ENCODE measurements at places on chromosomes 16 and 17.
A peak's percentile ranks its signal among the peaks of the same experiment; 100 is the strongest.

GRCh38 chr16:6704306-6704930 lies 628.2 kb upstream of the RBFOX1 start:
- DNase-seq = peak; percentile 2

DNA sequence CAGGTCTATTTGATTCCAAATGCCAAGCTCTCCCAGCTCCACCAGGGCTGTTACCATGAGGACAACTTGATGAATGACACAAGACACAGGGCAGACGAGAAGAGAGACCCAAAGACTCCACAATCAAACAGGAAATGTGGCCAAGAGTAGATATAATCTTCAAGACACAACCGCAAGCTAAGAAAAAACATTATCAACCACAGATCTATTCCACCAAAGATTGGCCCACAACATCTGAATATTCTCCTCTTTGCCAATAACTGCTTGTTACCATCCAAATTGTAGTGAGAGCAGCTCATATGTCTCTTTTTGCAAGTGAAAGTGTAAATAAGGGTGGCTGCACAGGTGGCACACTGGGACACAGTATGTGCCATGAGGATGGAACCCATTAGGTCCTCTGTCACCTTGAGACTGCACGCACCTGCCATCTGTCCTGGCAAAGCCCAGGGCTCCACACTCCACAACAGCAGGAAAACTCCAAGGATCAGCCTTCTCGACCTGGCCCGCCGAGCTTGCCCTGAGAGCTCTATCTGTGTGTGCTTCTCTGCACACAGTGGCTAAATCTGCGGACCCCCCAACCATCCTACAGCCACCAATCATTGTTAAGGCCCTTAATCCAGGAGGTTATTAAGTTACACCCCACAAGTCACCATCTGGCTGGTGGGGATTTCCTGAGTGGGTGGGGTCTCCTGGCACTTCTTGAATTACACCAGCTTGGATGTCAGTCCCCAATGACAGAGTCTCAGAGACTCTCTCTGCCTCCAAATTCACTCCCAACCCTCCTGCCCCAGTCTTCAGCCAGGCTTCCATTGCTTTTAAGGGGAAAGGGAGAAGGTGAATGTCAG lies 50.5 kb downstream of the DYNLRB2 start:
- DNase-seq = no peak

DNA sequence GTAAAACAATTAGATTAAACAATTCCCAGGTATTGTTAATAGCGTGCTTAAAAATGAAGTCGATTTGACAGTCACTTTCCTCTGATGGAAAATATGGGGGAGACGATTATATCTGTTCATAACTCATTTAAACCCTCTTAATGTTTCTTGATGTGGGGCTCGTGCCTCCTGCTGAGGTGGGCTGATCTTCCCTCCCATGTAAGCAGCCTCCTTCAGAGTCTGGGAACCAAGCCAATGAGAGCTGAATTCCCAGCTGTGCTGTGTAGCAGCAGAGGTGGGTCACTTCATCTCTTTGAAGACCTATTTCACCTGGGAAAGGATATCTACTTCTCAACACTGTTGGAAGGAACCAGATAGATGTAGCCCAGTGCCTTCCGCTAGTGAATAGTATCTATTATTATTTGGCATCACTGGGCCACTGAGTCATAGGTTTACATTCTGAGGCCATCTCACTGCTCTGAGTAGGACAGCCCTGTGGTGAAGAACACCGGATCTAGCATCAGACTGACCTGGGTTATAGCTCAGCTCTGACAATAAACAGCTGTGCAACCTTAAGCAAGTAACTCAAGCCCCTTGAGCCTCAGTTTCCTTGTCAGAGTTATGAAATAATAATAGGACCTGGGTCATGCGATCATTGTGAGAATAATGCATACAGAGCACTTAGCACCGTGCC lies 85.3 kb upstream of the C16orf82 start:
- no peak for DNase-seq

- no peak for DNase-seq
These were observed 18.8 kb downstream of the DHX38 start for GRCh38 chr16:72112452-72112792.

- DNase-seq = no peak
These were observed 2.5 kb downstream of the RANBP10 start for GRCh38 chr16:67803894-67804293.

- peak; percentile 26 for DNase-seq
These were observed 952 bp downstream of the BMERB1 start for GRCh38 chr16:15435216-15435864.

GRCh38 chr16:87582216-87582965 lies 19.9 kb upstream of the JPH3 start:
- DNase-seq = no peak

GRCh38 chr16:21568502-21569189 lies 30.7 kb upstream of the METTL9 start:
- no peak for DNase-seq

GRCh38 chr16:67447508-67448076 lies 16.7 kb downstream of the HSD11B2 start:
- DNase-seq = no peak

DNA sequence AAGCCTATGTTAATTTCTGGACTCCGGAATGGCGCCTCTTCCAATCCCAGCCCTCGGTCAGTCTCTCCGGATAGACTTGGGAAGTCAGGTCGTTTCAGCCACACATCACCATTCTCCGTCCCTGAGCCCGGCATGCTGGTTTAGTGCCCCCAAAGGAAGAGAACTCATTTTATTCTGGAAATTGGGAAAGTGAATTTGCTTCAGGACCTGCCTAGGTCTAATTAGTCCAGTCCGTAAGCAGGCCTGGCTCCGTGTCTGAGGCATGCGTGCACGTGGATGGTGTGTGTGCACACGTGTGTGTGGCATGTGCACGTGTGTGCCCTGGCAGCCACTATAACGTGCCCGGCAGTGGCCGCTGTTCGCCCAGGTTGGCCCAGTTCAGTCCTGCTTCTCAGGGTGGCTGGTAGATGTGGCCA lies 77.4 kb downstream of the RPA1 start:
- DNase-seq = no peak

- DNase-seq = peak; percentile 16
These were observed at the start of gene CCDC92B for GRCh38 chr17:2749058-2749783. CCDC92B (minus strand) TSS chr17:2749652; CDS start chr17:2735145, 14,507 bp downstream.

DNA sequence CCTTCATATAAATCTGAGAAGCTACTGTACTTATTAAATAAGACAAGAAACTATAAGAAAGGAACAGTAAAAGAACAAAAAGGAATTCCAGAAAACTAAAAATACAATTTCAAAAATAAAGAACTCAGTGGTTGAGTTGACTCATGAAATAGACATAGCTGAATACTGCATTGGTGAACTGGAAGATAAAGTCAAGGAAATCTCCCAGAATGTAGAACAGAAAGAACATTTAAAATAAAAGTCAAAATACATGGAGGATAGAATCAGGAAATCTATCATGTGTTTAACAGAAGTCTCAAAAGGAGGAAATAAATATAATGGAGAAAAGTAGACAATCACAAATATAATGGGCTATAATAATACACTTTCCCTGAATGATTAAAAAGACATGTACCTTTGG lies 136.4 kb upstream of the PMFBP1 start:
- DNase-seq = no peak

DNA sequence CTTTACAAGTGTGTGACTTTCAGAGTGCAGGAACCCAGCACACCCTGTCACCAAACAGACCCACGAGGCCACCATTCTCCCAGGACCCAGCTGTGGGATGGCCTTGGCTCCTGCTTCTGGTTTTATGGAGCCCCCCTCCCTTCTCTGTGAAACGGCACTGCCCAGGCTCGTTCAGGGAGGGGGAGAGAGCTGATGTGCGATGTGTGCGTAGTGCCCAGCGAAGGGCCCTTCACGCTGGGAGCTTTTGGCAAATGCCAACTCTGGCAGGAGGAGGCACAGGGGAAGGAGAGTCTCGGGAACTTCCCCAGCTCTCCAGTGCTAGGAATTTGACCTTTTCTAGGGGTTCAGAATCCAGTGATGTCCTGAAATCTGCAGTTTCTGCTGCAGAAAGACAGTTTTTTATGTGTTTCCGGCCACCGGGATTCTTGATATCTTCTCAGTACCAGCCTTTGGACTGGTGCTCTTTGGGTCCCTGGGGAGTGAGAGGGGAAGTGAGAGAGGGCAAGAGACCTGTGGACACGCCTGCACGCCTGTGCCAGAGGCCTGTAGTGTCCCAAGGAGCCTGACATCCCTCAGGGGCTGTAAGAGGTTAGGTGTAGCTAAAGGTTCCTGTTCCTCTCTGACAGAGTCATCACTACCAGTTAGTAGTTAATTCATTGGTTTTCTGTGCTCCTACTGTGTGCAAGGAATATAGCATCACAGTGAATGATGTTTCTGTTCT lies 45.1 kb downstream of the CMIP start:
- DNase-seq = no peak

DNA sequence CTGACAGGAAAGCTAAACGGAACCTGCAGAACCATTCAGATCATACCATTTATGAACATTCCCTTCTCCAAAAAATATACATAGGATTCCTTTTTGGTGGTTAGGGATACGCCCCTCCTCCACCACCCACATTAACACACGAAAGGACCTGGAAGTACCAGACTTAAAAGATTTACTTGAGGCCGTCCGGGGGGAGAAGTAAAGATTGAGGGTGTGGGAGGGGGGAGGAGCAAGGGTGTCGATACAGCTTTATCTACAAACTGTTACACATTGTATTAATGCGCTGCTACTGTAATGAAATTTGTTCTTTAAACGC lies 537 bp downstream of the PALB2 start:
- no peak for DNase-seq

- DNase-seq = no peak
These were observed 378.4 kb upstream of the ASIC2 start for GRCh38 chr17:33671491-33671890.

DNA sequence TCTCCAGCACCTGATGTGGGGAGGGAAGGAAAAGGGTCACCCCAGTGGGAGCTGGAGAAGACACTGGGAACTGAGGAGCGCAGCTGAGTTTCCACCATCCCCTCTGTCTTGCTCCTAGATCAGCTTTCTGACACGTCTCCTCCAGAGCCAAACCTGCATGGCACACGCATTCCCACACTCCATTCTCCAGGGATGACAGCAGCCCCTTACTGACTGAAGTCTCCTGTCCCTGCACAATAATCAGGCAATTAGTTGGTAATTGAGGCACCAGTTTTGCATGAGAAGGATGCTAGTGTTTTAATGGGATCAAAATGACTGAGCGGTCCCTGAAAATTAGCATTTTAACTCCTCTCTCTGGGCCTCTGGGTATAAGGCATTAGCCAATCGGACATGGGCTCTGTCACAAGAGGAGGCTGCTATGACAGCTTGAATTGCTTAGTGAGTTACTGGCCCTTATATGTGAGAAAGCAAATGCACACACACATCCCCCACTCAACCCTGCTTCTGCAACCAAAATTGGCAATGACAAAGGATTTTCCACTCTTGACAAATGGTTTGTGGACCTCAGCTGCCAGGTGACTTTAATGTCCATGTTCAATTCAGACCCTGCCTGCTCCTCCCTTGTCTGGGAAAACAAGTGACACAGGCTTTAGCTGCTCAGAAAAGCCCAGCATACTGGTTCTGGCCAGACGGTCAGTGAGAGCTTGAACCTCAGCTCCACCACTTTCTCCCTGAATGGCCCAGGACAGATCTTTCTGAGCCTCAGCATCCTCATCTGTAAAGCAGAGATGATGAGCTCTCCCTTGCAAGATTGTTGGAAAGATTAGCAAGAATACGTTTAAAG lies 57.2 kb upstream of the SREBF1 start:
- DNase-seq = no peak

GRCh38 chr17:33046361-33047255 lies 55.0 kb downstream of the SPACA3 start:
- no peak for DNase-seq

GRCh38 chr17:39688945-39689344 lies 1.1 kb upstream of the PGAP3 start:
- no peak for DNase-seq

DNA sequence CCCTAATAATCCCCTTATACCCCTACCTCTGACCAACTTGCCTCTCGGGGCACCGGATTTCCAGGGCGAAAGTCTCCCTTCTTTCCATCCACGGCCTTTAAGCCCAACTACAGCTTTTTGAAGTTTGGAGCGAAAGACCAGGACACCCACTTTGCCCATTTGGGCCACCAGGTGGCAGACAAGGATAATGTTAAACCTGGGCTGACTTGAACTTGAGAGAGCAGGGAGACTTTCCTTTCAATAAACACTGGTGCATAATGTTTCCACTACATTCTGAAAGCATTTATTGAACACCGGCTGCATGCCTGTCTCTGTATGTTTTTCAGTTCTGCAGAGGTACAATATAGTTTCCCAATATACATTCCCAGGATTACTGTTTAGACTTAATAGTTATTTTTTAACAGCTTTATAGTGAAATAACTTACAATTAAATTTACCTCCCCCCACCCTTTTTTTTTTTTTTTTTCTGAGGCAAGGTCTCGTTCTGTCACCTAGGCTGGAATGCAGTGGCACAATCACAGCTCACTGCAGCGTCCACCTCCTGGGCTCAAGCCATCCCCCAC lies 6.9 kb upstream of the CES3 start:
- DNase-seq = peak; percentile 84

GRCh38 chr17:31408586-31408985 lies 17.1 kb downstream of the RAB11FIP4 start:
- no peak for DNase-seq

- DNase-seq = peak; percentile 4
These were observed 432.5 kb downstream of the CDH13 start for GRCh38 chr16:83059237-83059636.

DNA sequence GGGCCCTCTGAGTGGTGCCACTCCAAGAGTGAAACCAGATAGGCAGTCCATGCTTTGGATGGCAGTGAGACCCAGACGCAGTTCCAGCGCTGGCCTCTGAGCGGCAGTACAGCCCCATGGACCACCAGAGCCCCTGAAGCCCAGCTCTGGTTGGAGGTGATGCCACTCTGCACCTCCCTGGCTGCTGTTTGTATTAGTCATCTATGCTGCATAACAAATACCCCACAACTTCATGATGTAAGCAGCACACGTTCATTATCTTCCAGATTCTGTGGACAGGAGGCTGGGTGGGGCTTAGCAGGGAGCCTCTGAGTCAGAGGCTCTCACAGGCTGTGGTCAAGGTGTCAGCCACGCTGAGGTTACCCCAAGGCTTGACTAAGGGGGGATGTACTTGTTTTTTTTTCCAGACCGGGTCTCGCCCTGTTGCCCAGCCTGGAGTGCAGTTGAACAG lies 5.1 kb upstream of the NME4 start:
- peak; percentile 64 for DNase-seq

DNA sequence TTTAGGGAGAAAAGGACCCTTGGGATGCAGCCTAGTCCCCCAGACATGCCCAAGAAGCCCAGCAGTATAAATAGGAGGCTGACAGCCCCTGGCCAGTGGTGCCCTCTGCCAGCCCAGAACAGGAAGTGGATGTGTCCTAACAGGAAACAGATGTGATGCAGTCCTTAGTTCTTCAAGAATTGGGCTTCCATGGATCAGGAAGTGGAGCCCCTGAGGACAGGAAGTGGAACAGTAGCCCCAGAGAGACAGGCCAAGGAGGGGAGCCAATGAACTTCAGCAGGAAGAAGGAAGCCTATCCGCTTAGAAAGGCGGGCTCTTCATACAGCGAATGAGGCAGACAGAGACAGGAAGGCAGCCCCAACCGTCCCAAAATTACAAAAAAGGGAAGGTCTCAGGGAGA lies 7.2 kb downstream of the CTF1 start:
- DNase-seq = no peak

GRCh38 chr16:52528393-52529065 lies 18.4 kb downstream of the TOX3 start:
- DNase-seq = no peak

All from nephron progenitor cell (in vitro differentiated cells).